K562 (cell line): ENCODE measurements at places on chromosomes 5 and 9.

GRCh38 chr9:130933114-130934046 lies 5.7 kb downstream of the FIBCD1 start:
- DNase-seq = no peak

- DNase-seq = no peak
Measured at GRCh38 chr9:110476251-110476650, 103.3 kb downstream of the SVEP1 start.

GRCh38 chr5:5886812-5887486 lies 464.5 kb downstream of the ICE1 start:
- peak; percentile 72 for DNase-seq

- DNase-seq = no peak
Measured at GRCh38 chr9:12856603-12857002, 81.8 kb downstream of the LURAP1L start.

GRCh38 chr5:157464519-157465171 lies 4.6 kb downstream of the NIPAL4 start:
- peak; percentile 56 for DNase-seq

DNA sequence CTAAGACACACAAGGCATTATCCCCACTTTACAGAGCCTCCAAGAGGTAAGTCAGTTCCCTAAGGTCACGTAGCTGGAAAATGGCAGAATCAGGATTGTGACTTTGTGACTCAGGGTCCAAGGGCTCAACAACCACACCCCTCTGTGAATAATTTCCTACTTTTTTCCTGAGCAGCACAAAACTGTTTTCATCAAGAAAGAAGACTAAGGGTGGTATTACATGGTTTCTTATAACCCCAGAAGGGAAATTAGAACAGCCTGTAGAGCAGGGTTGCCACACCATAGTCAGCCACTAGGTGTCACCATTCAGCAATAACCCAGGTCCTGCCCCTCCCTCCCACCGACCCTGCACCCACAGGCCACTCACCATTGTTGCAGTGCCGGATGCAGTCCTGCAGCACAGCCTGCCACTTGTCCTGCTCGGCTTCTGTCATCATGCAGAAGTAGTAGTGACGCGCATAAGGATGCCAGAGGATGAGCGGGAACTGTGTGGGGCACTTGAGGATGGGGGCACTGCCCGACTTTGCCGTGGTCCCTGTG lies 72.1 kb downstream of the LRSAM1 start:
- DNase-seq = peak; percentile 68

DNA sequence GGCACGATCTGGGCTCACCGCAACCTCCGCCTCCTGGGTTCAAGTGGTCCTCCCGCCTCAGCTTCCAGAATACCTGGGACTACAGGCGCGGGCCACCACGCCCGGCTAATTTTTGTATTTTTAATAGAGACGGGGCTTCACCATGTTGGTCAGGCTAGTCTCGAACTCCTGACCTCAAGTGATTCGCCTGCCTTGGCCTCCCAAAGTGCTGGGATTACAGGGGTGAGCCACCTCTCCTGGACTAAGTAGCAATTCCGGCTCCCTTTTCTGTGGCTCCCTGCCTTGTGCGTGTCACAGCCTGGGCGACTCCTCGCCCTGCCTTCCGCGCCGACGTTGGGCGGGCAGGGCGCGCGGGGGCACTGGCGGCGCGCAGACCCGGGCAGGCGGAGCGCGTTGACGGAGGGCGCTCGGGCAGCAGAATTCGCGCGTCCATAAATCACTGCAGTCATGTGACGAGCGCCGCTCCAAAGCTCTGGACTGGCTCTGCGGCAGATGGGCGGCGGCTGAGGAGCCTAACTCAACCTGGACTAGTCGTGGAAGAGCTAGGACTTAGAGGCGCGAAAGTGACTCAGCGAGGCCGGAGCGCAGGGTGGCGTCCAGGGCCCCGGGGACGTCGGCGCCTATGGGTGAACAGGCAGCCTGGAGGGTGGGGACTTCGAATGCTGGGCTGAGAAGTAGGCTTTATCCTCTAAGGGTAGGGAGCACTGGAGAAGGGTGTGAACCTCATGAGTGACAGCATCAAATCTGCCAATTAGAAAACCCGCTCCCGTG lies 1.4 kb upstream of the CIZ1 start:
- DNase-seq = peak; percentile 92

GRCh38 chr9:76037587-76038225 lies 147.2 kb downstream of the PCSK5 start:
- no peak for DNase-seq

DNA sequence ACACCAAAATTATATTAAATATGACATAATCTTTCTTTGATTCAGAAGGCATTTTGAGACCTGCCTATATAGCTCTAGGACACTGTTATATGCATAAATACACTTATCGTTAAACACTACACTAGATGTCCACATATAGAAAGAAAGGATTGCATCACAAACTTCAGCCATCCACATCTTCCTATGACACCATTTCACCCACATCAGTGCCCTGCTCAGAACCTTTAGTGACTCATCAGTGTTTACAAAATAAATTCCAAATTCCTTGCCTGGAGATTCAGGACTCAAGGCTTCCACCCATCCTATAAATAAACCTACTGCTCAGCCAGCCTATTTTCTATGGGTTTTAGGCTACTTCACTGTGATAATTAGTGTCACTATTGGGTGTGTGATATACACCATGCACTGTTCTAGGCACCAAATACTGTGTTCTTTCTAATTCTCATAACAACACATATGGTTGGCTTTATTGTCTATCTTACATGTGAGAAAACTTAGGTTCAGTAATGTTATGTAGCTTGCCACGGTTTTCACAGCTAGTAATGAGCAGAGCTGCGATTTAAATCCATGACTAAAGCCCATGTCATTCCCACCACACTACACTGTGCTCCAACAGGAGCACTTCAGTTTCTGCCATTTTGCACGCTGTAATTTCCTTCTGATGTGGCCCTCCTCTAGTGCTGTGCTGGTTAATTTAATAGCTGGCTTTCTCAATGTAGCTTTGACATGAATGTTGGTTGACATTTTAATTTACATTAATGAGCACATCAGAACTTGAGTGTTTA lies 103.3 kb downstream of the SREK1 start:
- DNase-seq = no peak

DNA sequence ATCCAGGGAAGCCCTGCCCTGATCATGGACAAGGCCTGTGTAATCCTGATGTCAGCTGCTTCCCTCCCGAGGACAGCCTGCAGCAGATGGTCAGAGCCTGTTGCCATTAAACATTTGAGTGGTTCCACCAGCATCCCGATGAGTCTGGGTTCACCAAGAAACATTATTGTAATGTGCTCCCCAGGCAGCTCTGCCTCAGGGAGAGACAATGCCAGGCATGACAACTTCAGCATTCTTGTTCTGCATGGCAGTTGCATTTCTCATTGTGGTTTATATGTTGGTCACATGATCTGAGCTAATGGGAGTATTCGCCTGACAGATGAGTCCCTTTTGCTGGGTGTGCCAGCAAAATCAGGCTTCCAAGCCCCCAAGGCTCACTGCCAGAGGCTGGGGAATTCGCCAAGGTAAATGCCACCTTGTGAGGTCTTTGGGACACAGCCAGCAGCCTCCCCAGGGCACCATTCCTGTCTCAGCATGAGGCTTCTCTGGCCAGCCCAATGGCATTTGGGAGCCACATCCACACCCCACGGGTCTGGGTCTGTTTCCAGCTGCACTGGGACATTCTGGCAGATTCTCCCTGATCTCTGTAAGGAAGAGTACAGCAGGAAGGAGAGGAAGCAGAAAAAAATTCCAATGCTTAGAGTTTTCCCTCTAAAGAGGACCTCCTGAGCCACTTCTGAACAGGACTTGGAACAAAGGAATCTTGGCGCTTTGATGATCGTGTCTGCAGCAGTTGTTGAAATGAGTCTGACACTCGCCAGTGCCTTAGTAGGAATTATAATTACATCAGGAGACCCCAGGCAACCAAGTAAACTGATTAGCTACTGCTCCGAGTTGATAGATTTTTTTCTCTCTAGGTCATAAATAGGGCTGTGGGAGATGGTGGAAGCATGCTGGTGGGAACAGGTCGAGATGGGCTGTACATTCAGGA lies 18.7 kb downstream of the KCNIP1 start:
- DNase-seq = no peak

- no peak for DNase-seq
Measured at GRCh38 chr5:172274951-172275753, 8.4 kb downstream of the UBTD2 start.

DNA sequence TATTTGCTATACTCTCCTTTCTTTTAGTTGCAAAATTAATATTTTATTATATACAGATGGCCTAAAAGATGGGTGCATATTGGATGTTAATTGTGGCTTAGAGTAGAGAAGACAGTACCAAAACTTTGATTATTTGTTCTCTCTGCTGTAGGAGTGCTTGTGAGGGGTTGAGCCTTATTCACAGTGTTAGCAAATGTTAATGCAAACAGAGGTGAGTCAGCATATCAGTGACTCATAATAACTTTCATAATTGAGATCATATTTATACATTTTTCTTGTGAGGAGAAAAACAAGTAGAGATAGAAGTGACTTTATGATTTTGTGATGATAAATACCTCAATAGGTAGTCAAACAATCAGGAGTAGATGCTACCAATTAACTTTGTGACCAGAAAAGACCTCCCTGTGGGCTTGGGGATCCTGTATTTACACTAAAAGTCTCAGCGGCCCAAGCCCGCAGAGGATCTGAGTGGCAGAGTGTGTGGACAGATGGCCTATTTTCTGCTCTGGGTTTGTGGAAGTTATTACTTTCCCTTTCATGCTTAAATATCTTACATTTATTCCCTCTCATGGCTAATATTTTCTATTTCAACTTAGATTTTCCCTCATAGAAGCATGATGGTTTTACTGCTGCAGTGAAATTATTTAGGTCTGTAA lies 226.5 kb downstream of the TAF11L14 start:
- DNase-seq = no peak

DNA sequence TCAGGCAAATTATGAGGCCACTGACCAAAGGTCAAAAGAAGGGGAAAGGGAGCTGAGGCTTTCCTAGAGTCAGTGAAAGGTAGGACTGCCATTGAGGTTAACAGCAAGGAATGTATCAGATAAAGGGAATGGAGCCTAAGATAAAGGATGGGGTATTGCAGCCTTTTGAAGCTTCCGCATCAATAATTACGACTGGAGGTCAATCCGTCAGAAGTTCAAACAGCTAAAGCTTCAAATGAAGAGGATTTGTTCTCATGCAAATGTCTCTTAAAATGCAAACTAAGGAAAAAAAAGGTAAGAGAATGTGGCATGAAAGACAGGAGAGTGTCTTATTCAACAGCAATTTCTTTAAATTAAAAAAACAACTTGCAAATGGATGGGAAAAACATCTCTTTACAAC lies 341.1 kb upstream of the RGMB start:
- no peak for DNase-seq

DNA sequence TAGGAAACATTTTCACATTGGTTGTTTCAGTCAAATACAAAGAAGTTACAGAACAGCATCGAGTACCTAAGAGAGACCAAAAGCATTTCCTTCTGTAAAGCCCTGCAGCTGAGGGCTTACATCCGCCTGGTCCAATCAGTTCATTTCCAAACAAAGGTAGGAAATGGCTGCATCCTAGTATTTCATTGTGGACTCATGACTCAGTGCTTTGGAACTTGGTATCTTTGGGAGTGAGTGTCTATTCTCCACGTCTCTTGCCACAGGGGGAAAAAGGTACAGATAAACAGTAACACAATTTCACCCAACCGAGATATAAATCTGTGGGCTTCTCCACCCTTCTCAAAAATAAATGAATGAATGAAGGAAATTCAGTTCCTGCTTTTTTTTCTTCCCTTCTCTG lies 75.4 kb downstream of the NFIB start:
- no peak for DNase-seq

DNA sequence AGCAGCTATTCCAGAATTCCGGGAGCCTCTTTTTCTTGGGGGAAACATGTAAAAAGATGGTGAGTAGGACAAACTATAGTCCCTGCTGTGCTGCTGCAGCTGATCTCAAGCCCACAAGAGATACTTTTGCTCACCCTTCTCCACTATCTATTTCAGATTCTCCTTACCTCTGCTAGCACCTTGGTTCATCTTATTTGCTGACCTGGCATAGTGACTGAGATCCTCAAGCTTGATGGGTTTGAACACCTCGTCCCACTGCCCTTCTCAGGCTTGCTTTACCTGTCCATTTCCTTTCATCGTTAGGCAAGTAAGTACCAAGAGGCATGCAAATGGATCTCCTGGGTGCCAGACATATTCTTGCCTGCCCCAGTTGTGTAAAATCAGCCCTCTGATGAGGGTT lies 338.4 kb upstream of the SMARCA2 start:
- no peak for DNase-seq

DNA sequence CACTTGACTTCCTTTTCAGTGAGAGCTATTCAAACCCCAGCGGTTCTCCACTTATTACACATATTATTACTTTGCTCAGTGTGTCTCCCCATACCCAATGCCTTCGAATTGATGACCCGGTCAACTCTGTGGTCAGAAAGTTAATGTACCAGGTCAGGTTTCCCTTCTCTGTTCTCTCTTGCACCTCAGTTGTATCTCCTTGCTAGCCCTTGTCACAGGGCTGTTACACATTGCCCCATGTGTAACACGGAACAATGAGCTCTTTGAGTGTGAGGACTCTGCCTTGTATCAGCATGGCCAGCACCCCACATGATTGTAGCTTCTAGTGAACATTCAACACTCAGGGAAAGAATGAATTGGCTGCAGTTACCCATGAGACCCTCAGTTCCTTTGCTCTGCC lies 73.6 kb downstream of the DOCK2 start:
- no peak for DNase-seq

- DNase-seq = no peak
Measured at GRCh38 chr5:104096451-104096850, 533.9 kb upstream of the NUDT12 start.

DNA sequence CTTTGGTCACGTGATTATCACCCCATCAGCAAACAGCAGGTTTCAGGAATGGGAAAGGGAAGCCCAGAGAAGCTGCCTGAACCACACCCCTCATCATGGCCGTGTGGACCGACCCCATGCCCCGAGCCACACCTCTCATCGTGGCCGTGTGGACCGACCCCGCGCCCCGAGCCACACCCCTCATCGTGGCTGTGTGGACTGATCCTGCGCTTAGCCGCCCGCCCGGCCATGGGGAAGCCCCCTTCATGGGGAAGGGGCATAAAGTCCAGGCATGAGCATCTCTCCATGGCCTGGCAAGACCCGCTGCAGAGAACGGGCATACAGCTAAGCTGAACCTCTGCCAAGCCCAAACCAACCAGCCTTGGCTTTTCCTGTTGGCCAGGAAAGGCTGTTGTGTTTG lies 6.4 kb downstream of the SNAPC4 start:
- DNase-seq = no peak

DNA sequence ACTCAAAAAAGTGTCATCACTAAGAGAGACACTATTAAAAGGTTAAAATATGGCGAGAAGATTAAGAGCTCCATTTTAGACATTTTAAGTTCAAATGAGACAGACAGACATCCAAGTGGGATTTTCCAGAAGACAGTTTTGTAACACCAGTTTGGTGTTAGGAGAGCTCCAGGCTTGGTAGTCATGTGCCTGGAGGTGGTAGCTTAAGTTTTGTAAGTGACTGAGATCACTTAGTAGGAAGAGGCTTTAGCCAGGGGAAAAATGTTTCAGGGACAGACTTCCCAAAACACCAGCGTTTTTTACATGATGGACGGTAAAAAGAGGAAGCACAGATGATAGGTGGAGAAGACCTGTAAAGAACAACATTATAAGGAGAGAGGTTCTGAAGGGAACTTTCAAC lies 150.3 kb downstream of the GIN1 start:
- no peak for DNase-seq

GRCh38 chr9:128056887-128057723 lies 10.0 kb downstream of the NAIF1 start:
- DNase-seq = no peak

- no peak for DNase-seq
Measured at GRCh38 chr5:179608131-179608581, 15.3 kb downstream of the HNRNPH1 start.
